ENCODE measurements at places on chromosomes 2 and 18.

DNA sequence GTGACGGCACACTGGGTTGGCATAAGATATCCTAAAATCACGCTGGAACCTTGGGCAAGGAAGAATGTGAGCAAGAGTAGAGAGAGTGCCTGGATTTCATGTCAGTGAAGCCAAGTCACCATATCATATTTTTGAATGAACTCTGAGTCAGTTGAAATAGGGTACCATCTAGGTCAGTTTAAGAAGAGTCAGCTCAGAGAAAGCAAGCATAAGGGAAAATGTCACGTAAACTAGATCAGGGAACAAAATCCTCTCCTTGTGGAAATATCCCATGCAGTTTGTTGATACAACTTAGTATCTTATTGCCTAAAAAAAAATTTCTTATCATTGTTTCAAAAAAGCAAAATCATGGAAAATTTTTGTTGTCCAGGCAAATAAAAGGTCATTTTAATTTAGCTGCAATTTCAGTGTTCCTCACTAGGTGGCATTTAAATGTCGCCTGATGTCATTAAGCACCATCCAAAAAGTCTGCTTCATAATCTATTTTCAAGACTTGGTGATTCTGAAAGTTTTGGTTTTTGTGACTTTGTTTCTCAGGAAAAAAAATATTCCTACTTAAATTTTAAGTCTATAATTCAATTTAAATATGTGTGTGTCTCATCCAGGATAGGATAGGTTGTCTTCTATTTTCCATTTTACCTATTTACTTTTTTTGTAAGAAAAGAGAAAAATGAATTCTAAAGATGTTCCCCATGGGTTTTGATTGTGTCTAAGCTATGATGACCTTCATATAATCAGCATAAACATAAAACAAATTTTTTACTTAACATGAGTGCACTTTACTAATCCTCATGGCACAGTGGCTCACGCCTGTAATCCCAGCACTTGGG lies 19.6 kb downstream of the RSAD2 start:
- DNase-seq, result no peak

- DNase-seq, result no peak
Measured at GRCh38 chr18:10343778-10344177, 110.7 kb upstream of the APCDD1 start.

DNA sequence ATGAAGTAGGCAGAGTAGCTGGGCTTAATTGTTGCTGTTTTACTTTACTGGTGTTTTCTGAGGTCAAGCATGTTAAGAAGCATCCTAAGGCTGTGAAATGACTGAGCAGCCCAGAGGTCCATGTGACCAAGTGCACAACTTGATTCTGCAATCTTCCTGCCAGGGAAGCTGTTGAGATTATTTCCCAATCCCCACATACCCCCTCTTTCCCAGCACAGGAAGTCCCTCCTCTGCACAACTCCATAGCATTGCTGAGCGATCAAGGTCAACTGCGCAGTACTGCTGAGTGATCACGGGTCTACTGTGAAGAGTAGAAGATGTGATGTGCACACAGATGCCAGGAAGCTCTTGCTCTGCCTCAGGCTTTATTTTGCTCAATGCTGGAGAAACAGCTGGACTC lies 105.8 kb downstream of the GALNT14 start:
- DNase-seq, result no peak

DNA sequence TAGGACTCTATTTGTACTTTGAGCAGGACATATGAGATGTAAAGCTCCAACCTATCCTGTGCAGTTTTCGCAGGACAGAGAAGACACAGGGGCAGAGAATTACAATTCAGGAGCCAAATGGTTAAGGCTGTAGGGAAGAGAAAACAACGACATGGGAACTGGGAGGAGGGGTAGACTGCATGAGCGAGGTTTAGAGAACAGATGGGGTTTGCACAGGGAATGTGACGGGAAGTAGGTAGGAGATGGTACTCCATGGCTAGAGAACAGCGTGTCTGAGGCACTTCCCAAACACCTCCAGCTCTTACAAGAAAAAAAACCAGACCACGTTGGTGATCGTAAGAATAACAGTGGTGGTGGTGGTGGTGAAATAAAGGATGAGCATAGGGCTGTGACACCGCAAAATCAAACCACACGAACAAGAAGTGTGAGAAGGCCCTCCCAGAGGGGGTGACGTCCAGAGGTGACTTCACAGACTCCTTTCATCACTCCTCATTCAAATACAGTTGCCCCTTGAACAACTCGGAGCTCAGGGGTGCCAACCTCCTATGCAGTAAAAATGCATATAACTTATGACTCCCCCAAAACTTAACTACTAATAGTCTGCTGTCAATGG lies 92.7 kb downstream of the FARSB start:
- no peak for DNase-seq

DNA sequence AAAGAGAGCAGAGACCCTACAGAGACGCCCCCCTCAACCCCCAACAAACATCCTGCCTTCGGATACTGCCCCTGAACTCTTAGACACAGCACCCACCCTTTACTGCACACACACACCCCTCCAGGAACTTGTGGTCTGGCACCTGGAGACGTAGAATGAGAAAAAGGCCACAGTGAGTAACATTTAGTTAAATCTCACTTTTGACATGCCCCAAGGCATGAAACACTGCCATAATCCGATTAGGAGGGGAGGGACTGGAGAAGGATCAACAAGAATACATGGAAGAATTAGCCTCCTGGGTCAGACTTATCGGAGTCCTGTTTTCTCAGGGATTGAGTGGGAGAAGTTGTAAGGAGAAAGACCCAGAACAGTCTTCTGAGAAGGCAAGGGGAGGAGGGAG lies 4.1 kb downstream of the CDK5R2 start:
- no peak for DNase-seq

- DNase-seq, result no peak
Measured at GRCh38 chr2:127313406-127313805, 19.5 kb upstream of the ERCC3 start.

- DNase-seq, result no peak
Measured at GRCh38 chr18:77755187-77755586, 505.5 kb downstream of the GALR1 start.

GRCh38 chr2:84631985-84632384 lies 115.7 kb downstream of the DNAH6 start:
- no peak for DNase-seq

DNA sequence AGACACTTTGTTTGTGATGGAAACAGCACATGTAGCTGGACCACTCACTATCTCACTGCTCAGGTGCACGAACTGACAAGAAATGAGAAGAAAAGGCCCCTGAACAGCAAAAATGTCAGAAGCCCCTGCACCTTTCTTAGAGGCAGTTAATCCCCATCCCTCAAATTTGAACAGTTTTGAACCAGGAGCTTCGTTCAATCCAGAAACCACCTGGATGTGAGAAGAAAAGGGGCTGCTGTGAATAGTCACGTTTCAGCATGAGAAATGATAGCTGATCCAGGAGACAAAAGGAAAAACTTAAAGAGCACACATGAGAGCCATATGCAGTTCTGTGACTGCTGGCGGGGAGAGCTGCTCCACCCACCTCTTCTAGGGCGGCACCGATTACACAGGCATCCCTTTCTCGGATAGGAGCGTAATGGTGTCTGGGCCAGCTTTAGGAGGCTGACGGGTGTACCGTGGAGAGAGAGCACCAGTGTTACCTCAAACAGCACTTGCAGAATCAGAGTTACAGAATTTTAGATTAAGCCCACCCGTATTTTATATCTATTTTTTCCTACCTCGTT lies 117.0 kb upstream of the EML6 start:
- DNase-seq, result no peak

DNA sequence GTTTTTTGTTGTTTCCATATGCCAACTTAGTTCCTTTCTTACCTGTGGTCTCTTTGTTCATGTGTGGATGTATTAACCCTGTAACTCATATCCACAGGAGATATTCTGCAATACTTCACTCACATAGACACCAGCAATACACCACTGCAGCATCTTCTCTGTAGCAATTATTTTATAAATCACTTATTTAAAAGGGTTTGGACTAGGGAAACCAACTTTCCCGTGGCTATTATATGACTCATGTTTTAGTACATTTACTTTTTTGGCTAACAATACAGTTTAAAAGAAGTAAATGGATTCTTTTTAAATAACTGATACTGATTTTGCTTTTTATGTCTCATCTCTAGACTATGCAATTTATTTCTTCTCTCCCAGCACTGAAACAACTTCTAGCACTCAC lies 488.9 kb downstream of the MBD2 start:
- DNase-seq, result no peak

DNA sequence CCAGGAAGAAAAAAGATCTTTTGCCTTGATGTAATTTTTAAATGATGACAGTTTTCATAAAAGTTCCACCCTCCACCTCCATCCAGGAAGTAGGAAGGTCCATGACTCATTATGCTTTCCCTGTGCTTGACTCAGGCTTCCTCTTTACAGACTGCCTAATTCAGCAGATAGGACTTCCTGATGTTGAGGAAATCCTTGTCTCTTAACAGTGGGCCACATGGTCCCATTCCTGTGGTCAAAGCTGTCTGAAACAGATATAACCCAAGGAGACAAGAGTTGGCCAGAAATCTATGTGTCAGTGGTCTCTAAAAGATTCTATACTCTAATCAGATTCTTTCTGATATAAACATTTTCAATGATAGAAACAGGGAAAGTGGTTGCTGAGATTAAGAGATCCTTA lies 119.1 kb downstream of the BAZ2B start:
- DNase-seq, result no peak

DNA sequence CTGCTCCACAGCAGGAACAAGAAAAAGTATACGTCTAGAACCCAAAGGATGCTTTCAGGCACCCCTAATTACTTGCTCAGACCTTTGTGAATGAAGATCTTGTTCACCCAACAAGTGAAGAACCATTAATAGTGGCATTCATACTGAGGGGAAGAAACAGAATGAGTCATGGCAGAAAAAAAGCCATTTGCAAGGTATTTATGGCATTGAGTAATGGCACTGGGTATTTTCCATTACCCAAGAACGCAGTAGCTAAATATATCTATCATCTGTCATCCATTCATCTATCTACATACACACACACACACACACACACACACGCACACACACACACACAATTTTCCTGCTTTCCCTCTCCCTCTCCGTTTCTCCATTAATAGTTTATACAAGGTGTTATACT lies 56.4 kb upstream of the XIRP2 start:
- no peak for DNase-seq

GRCh38 chr2:226023383-226023782 lies 623.9 kb downstream of the NYAP2 start:
- DNase-seq, result no peak

DNA sequence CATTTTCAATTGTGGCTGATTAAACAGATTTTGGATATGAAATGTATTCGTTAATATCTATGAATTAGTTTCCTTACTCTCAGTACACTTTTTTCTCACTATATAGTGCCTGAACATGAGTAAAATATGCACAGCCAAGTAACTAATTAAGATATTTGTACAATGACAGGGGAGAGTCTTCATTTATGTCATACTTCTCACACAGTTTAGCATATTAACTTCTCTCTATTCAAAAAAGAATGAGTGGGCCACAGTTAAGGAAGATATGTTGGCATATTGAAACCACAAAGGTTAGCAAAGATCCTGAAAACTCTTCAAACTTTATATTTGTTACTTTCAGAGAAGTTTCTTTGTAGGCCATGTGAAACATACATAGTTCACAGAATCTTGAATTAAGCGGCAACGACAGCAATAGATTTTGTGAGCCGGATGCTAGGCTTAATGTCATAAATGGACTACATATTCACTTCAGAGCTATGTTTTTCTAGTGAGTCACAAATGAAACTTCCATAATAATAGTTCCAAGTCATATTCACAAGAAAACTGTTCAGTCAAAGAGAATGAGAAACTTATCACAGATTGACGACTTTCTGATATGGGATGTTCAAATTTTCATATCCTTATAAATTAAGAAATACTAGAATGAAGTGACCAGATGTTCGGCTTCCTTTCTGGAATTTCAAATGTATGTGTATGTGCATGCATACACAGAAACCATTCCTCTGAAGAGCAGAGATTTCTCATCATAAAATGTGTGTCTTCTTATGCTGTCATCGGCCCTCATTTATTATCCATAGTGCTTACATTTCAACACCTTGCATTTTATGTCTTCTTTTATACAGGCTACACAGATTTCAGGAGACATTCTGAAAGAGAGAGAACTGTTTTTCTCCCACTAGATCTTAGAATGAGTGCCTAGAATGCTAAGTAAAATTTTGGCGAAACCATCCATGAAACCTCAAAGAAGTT lies 584.0 kb downstream of the SATB2 start:
- no peak for DNase-seq

DNA sequence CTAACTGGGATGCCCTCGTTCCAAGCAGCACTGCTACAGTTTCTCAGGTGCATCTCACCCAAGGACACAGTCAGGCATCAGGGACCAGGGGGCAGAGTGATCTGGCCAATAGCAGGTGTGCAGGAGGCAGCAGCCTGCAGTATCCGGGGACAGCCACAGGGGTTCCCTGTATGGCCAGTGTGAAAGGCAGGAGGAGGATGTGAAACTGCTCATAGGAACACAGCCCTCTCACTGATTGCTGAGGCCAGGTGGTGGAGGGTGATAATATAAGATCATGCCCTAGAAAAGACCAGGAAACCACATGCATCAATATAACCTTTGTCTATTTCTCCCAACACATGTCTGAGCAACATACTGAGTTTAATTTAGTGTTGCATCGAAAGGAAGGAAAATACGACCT lies 112.7 kb upstream of the TACR1 start:
- no peak for DNase-seq

DNA sequence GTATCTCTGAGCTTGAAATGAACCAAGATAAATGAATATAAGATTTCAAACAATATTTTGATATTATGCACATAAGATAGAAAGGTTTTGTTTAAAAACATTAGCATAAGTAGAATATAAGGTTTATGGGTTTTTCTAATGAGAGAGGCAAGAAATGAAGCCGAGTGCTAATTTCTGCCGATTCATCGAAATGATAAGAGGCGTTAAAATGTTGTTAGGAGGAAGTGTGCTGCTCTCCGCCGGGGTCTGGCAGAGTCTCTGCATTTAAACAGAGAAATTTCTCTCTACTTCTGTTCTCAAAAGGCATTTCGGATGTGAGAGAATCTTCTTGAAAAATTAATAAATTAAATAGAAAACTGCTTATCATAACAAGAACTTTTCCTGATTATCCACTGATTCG lies 83.6 kb downstream of the MRPS9 start:
- DNase-seq, result no peak

GRCh38 chr2:109507217-109507616 lies 106.5 kb downstream of the SEPTIN10 start:
- DNase-seq, result no peak

DNA sequence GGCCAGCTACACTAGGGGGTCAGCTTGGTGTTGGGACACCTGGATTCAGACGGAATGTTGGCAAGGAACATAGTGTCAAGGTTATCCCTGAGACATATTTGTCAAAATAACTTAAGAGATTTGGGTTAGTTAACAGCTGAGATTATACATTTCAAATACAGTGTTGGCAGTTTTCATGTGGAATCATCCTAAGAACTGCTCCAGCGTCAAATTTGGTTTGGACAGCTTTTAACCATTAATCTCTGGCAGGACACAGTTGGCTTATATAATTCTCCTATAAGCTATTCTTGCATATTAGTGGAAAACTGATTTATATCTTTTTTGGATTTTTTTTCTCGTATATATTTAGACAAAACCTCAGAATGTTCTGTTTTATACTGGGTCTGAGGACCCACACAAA lies 132.2 kb downstream of the CCDC85A start:
- DNase-seq, result no peak

- no peak for DNase-seq
Measured at GRCh38 chr18:44588508-44588907, 92.2 kb upstream of the SETBP1 start.

All from tibial artery (tissue), 4 donors.